Stimulated activated CD4-positive, alpha-beta T cell treated with anti-CD3 and anti-CD28 coated beads, Interleukin-15, amount 100 ng/mL, for 1 hour (primary cell): ENCODE measurements at places on chromosomes 5 and 9.
A peak's percentile ranks its signal among the peaks of the same experiment; 100 is the strongest.

DNA sequence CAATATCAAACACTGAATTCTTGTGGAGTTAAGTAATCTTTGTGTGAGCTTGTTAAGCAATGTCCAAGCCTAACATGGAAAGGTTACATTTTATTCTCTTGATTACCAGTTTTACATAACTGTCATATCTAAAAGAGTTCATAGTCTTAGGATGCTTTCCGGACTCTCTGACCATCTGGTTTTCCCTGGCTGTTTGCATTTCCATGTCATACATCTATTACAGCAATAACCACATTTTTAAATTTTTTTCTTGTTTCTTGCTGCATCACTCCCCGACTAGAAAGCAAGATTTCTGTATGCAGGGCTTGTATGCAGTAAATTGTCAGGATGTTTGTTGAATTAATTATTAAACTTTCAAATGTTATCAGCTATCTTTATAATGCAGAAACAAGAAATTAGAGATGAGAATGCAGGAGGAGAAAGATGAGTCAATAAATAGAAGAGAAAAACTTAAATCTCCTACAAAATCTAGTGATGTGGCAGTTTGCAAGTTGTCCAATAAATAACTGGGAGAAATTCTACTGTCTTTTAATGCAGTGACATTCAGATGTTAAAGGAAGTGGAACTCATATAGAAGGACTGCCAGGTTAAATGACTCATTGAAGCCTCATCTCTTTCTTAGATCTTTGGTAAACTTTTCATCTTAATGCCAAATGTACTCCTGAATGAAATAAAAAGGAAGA, 179.6 kb upstream of the SGCD start:
- DNase-seq: no peak

GRCh38 chr9:98326459-98327248, 71.2 kb upstream of the TBC1D2 start:
- DNase-seq: no peak

DNA sequence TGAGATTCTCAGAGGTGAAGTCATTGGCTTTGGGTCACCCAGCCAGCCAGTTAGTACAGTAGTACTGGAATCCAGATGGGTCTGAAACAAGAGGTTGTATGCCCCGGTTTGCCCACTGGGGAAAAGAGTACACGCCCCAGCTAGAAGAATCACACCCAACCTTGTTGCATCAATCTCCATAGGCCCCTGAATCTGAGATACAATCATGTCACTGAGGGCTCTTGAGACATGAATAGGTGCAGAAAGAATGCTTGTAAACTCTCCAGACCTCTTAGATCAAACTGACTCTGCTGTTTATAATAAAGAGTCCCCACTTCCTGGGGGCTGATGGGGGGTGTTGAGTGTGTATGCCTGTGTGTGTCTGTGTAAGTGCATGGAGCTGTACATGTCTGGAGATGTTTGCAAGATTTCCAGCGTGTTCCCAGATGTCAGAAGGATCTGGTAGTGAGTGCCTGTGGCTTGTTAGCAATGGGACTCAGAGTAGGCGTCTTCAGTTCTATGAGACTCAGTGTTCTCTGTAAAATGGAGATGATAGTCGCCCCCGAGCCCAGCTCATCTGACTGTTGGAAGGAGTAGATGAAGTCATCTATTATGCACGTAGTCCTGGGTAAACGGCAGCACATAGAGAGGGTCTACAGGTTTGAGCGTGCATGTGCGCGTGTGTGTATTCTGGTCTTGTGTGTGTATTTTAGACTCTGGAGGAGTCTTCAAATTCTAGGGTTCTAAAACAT, 48.2 kb downstream of the COL27A1 start:
- DNase-seq: no peak

DNA sequence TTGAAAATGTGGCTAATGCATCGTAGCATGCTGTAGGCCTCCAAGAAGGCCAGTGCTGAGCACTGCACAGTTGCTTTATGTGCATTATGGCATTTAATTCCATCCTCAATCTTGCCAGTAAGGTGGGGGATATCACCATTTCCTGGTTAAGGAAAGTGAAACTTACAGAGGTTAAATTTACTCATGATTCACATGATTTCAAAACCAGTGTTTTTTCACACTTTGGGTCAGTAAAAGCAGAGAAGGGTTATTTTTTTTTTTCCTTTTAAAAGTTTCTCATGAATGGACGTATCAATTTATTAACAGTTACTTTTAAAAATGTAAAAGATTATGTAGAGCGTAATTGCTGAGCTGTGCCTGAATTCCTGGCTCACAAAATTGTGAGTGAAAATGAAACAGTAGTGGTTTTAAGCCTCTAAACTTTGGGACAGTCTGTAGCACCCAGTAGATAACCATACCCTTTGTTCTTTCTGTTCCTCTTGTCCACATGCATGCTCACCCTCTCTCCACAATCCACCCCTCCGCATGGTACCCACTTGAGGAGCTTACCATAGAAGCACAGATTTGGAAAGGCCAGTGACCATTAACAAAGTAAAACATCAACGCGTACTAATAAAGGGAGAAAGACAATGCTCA, 21.2 kb downstream of the MAST4 start:
- no peak for DNase-seq

GRCh38 chr5:1974501-1975405, 92.0 kb upstream of the IRX4 start:
- DNase-seq: no peak

DNA sequence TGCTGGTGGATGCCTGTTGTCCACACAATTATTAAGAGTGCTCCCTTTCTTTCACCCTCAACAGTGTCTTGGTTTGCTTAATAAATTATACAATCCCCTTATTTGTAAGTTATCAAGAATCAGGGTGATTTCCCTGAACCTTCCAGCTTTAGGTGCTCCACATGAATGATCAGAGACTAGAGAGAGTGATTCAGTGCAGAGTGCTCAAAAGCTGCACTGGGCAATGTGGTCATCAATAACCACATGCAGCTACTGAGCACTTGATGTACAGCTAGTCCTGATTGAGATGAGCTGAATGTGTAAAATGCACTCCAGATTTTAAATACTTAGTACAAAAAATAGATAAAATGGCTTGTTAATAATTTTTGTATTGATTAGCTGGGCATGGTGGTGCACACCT, 76.8 kb upstream of the TRIO start:
- no peak for DNase-seq

DNA sequence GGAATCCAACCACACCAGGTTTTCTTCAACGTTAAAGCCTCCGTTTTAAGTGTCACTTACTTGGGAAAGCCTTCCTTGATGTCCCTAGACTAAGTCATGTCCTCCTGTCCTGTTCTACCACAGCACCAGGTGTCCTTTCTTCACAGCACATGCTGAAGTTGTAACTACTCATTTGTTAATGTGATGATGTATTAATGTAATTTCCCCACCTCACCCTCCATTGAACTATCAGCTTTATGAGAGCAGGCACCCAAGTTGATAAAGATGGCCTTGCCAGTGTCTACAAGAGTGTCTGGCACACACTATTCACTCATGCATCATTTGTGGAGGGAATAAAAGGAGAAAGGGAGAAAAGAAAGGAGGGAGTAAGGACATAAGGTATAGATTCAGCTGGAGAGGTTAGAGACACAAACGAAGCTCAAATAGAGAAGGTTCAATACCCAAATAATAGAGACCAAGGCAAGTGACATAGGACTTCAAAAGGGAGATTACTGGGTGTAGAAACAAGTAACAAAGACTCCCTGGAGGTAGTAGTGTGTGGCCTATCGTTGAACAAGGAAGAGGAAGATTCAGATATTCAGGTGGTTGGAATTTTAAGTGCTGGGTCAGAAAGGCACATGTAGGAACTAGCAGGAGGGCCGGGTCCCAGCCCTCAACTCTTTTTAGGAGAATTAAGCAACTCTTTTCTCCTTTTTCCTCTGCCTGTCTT, 6.6 kb downstream of the ITK start:
- no peak for DNase-seq

GRCh38 chr9:110048976-110049698, 158.8 kb downstream of the C9orf152 start:
- DNase-seq: no peak

GRCh38 chr5:176868731-176869130, 30.4 kb downstream of the HK3 start:
- no peak for DNase-seq

GRCh38 chr9:123424131-123424530, 68.1 kb downstream of the CRB2 start:
- no peak for DNase-seq

DNA sequence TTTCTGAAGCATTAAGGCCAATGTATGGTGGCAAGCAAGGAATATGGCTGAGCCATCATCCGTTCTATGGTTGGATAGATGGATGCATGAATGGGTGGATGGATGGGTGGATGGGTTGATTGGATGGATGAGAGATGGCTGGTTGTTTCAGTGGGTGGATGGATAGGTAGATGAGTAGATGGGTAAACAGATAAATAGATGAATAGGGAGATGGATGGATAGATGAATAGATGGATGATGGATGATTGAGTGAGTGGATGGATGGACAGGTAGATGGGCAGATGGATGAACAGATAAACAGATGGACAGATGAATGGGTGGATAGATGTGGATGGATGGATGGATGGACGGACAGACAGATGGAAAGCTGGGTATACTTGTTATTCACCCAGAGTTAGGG, 92.6 kb upstream of the ZNF618 start:
- DNase-seq: no peak

GRCh38 chr5:75526070-75526469, 14.4 kb downstream of the POLK start:
- no peak for DNase-seq

- DNase-seq: no peak
Observed at GRCh38 chr9:131263701-131264100, 12.6 kb downstream of the FAM78A start.

GRCh38 chr9:133507246-133507965, 17.4 kb downstream of the MYMK start:
- DNase-seq: no peak

DNA sequence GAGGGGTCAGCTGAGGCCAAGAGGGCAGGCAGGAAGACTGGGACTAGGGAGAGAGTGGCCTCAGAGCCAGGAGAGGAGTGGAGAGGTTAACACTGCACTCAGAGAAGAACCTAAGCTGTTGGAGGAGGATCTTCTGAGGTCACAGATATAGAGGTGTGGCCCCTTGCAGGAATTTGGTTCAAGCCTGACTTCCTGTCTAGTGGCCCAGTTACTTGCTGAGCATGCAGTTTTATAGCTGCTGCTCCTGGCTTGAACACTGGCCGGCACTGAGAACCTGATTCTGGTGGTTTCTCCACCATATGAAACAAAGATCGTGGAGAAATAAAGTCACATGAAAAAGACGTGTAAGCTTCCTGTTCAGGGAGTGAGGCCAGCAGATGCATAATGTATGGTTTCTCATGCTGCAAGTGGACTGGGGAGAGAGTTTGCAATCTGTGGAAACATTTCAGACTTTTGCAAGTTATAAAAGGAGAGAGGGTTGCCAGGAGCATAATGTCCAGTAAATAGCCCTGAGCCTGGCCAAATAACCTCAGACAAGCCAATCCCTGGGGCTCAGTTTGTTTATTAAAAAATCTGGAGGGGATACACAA, 82.6 kb downstream of the GALNT10 start:
- DNase-seq: no peak

GRCh38 chr5:140145818-140146522, 20.2 kb downstream of the IGIP start:
- peak; percentile 53 for DNase-seq

DNA sequence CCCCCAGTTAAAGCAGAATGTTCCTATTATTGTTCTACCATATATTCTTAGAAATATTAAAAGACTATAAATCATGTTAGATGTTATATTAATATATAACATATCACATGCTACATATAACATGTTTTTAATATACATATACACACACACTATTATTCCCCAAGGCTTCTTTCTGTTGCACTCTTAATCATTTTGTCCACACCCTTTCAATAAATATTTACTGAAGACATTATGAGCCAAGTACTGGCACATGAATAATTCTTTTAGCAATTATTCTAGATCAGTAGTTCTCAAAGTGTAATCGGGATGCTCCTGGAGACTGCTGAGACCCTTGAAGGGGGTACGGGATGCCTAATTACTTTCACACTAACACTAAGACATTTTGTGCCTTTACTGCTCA, 143.9 kb downstream of the GNAQ start:
- DNase-seq: no peak

- no peak for DNase-seq
Observed at GRCh38 chr5:72154076-72154756, 46.9 kb downstream of the MAP1B start.

- DNase-seq: no peak
Observed at GRCh38 chr5:179345433-179346321, at the start of gene ADAMTS2. ADAMTS2 (minus strand) TSS chr5:179345461; CDS start chr5:179345328, 133 bp downstream.

- DNase-seq: no peak
Observed at GRCh38 chr9:70340572-70340971, 73.9 kb downstream of the KLF9 start.
